NCI-H524 treated with DMSO at 0.1 percent for 48 hours (cell line): ENCODE measurements at places on chromosomes 5 and 9.

DNA sequence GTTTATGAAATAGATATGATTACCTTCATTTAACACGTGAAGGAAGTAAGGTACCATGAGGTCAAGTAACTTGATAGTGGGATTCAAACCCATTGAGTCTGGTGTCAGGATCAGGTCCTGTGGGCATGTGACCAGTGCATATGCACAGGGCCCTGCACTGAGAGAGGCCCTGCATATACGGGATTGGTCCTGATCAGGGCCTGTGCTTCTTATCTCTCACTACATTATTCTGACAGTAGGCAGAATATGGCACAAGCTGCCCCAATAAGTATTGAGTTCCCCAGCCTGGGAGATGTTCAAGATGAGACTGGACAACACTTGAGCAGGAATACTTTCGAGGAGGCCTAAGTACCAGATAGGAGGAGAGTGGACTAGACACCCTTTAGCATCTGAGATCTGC, 44.0 kb downstream of the GALNT10 start:
- peak; percentile 15 for DNase-seq

GRCh38 chr9:92734931-92735635, 29.6 kb downstream of the BICD2 start:
- DNase-seq = no peak

DNA sequence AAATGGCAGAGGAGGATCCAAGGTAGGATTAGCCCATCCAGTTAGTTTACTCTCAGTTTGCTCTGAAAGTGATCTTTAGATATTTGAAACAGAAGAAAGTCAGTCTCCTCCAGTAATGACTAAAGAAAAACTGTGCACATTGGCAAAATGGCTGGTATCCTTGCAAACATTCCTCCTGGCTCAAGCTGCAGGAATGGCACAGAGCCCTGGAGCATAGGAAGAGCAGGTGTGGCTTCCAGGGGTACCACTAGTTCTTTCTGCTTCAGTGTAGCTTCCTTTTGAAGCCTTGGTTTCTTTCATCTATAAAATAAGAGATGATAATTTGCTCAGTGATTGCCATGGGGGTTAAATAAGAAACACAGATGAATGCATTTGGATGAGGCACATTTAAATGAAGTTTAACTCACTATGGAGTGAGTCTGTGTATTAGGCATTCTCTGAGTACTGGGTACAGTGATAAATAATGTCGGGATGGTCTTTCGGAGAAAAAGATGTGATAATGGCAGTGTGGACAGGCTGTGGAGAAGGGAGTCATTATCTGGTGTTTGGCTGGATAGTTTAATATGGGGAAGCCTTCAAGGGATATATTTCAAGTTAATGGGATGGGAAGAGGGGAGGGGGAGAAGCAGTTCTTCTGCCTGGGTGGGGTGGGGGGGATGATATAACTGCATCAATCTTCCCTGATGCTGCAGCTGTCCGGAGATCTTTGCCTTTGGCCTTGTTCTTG, 217.3 kb upstream of the KLF4 start:
- no peak for DNase-seq

DNA sequence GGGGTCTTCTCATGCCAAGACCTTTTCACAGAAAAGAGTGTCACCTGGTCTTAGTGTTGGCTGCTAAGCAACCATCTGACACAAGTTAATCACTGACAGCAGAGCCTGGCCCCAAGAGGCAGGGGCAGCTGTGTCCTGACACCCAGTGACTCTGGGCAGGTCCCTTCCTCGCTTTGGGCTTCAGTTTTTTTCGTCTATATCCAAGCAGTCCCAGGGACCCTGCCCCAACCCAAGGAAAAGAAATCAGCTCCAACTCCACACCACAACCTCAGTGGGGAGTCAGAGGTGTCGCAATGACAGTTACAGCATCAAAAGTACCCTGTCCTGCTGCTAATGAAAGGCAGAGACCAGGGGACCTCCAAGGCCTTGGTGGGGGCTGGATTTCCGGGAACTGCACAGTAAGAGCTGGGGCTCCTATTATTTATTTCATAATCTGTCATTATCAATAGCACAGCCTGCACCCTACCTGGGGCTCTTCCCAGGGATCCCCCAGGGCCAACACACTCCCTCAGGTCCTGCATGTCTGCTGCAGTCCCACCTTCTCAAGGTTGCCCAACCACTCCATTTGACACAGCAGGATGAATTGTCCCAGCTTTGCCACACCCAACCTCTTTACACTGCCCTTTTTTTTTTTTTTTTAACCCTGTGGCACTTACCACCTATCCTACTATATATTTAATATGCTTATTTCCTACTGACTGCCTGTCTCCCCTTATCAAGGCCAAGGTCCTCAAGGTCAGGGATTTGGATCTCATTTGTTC, 9.4 kb downstream of the ANKS6 start:
- no peak for DNase-seq

DNA sequence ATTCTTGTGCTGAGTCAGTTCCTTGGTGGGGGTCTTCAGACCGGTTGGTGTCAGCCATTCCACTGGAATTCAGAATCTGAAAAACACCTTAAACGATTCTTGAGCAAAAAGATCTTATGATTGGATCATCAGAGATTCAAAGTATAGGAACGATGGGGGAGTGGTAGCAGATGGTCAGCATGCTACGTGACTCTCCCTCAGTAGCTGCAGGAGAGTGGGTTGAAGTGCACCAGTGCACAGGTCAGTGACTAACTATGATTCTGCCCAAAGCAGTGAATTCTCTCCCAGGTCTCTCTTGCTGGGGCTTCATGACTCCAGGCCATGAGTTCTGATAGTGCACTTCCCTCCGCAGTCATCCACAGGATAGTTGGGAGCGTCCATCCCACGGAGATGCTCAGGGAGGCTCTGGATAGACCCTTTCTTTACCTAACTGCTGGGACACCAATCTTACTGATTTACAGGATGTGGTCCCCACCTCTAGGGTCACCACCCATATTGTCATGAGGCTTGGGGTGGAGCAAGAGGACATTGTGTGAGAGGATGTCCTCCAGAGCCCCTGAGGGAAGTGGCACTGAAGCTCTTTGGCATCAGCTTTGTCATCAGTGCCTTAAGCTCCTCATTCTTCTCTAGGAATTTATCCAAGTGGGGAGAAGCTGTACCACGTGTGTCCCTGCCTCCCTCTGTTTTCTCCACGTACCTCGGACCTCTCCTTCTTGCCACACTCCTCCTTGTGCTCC, 62.0 kb downstream of the RASGRF2 start:
- no peak for DNase-seq

DNA sequence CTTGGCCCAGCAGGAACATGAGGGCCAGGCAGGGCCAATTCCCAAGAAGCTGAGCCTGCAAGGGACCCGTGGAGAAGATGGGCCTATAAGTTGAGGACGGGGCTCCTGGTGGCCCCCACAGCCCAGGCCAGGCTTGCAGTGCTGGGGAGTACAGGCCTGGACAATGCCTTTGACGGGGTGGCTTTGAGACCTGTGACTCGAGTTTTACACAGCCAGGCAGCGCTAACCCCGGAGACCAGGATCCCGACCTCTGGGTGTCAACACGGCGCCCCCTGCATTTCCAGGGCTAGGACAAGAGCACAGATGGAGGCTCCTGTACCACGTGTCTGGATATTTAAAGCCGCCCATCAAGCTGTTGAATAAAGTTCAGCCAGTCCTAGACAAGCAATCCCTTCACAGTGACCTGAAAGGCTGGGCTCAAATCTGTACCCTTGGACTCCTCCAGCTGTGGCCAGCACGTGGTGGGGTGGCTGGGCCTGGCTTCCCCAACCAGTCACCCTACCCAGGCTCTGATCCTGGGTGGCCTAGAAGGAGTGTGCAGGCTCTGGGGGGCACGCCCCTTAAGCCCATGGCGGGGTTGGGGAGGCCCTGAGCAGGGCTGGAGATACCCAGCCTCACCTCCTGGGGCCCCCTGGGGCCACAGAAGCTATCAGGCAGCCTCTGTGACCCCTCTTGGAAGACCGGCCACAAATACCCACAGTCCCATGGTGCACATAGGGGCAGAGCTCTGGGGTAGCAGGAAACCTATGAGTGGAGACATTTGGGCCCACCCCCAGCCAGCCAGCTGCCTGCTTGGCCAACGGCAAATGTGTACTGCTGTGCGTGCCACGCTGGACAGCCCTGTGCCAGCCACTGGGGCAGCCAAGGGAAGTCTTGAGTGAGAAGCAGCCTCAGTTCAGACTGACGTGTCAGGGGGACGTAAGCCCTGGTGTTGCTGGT, 88.7 kb downstream of the NTNG2 start:
- DNase-seq = peak; percentile 27

DNA sequence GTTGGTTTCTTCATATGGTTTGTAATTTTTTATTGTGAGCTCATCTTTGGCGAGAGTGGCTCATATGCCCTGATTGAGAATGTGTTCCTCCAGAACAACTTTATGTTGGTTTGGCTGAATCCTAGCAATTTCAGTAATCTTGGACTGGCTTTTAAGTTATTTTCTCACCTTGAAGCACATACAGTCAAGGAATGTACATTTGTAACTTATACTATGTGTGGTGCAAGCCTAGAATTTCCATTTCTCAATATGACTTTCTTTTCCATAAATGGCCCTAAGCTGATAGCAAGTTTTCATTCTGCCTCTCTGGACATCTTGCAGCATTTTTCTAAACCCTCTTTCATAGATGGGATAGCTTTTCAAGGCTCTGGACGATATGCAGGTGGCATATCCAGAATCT, 247.5 kb downstream of the DOCK8 start:
- no peak for DNase-seq

- DNase-seq = no peak
Observed at GRCh38 chr9:32300373-32300772, 84.1 kb upstream of the ACO1 start.

DNA sequence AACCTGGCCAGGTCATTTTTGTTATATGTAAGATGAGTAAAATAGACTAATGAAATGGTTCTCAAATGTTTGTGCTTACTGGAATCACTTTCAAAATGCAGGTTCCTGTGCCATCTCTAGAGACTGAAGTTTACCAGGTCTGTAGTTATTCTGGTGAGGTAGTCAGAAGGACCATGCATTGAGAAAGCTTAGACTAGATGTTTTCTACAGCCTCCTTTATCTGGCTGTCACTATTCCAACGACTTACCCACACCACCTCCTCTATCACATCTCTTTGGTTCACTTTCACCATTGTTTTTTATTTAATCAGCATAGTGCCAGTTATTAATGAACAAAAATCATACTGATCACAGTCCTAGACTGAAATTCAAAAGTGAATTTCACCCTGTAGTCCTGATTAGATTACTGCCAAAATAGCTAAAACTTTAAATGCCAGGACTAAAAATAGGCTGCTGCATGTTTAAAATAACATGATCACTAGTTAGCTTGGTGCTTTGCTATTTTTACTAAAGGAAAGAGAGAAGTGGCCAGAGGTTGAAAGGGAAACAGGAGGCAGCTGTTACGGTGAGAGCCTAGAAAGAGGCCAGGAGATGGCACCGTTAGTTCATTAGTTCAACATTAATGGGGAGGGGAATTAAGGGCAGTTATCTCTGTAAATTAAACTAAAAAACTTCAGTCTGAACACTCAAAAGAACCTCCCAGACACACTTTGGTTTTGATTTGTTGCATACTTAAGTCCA, 13.9 kb upstream of the FNIP1 start:
- no peak for DNase-seq

GRCh38 chr9:101311758-101312420, 72.9 kb downstream of the BAAT start:
- DNase-seq = peak; percentile 60

GRCh38 chr5:74632947-74633356, 7.6 kb downstream of the ENC1 start:
- DNase-seq = no peak

- no peak for DNase-seq
Observed at GRCh38 chr5:38045446-38045845, 205.6 kb upstream of the GDNF start.

DNA sequence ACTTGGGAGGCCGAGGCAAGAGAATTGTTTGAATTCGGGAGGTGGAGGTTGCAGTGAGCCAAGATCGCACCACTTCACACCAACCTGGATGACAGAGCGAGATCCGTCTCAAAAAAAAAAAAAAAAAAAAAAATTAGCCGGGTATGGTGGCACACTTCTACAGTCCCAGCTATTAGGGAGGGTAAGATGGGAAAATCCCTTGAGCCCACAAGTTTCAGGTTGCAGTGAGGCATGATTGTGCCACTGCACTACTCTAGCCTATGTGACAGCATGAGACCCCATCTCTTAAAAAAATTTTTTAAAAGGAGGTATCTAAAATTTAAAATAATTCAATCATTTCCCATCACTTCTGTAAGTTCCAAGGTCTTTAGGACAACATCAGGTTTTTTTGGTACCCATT, 26.0 kb downstream of the PSIP1 start:
- no peak for DNase-seq

DNA sequence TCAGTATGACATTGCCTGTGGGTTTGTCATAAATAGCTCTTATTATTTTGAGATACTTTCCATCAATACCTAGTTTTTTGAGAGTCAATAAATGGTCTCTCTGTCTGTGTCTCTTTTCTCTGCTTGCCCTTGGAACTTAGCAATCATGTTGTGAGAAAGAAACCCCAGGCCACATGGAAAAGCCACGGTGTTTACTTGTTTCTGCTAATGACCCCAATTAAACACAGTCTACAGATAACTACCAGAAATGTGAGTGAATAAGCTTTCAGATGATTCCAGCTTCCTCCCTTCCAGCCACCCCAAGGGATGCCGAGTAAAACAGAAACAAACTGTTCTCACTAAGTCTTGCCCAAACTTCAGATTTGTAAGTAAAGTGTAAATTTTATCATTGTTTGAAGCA, 584.9 kb downstream of the MAT2B start:
- no peak for DNase-seq

DNA sequence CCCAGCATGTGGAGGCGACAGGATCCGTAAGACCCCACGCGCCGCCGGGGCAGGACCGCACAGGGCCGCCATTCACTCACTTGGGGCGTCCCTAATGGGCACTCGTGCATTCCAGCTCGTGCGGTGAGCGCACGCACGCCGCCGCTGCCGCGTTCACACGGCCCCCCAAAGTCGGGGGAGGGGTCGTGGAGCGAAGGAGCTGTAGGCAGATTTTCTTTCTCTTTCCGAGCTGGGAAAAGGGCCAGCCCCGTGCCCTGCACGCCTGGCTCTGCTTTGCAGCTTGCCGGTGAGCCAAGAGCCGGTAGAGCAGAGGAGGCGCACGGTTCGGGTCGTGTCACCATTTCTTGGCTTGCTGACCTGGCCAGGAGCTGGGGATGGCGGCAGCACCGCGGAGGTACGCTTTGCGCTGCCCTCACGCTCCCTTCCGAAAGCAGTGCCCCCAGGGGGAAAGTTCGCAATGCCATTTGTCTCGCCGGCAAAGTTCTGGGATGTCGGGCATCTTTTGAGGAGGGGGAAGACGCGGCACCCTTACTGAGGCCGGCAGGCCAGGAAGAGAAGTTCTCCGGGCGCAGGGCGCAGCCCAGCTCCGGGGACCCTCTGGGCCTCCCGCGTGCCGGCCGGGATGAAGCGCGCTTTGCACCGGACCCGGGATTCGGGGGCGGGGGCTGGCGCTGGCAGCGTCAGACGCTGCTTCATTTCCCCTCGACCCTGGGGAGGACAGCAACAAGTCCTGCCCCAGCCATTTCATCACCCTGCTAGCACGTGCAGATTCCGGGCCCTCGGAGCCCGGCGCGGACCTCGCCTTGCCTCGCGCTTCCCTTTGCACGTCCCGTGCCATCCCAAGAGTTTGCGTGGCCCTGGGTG, 898 bp downstream of the STC2 start:
- DNase-seq = no peak

GRCh38 chr9:87707805-87708506, 18.0 kb upstream of the CTSL start:
- DNase-seq = no peak

GRCh38 chr9:113943112-113944009, 67.3 kb downstream of the ZNF618 start:
- no peak for DNase-seq

GRCh38 chr5:138503487-138504270, 38.4 kb downstream of the EGR1 start:
- DNase-seq = no peak
